ENCODE measurements at places on chromosomes 6 and 20. TPM values are rescaled to one million over a fixed set of nuclear protein-coding genes. Genes with fewer than 3 reads are reported as not detected.

DNA sequence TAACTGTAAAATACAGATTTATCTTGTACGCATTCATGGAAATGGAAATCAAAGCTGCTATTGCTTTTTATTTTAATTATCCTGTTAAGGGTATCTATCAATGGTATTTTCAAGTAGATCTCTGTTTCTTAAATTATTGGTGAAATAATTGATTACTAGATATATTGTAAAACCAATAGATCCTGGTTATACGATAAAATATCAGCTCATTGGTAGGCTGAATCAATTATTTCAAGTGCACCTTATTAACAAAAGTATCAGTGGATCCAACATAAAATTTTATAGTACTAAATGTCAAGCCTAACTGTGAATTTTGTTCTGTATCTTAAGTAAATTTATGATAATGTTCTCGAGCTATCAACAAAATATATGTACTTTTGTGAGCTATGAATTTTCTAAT lies 21.8 kb downstream of the PARD6B start:
- DNase-seq, result no peak

DNA sequence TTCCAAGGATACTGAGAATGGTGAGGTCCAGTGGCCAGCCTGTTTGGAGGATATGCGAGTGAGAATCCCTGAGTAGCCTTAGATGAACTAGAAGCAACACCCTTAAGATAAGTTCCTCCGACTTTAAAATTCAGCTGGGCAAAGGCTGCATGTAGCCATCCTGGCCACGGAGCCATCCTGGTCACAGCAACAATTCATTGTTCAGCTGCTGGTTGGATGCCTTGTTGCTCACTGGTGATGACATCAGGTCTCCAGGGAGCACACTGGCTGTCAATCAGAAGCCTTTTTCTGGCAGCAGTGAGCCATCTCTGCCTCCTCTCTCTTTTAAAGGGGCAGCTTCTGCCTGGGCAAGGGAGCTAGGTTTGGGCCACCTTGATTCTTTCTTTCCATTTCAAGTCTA lies 22.4 kb upstream of the RIMS4 start:
- DNase-seq, result no peak

The CCDC28A gene
- 9.9 TPM for total RNA-seq

The MLIP gene
- total RNA-seq, result not detected

The DUSP15 gene
- total RNA-seq, result not detected

Data from foreskin keratinocyte (primary cell).